ENCODE measurements at places on chromosomes 3 and 15.

- DNase-seq, result no peak
Measured at GRCh38 chr15:78614021-78614420, 6.8 kb downstream of the CHRNA3 start.

DNA sequence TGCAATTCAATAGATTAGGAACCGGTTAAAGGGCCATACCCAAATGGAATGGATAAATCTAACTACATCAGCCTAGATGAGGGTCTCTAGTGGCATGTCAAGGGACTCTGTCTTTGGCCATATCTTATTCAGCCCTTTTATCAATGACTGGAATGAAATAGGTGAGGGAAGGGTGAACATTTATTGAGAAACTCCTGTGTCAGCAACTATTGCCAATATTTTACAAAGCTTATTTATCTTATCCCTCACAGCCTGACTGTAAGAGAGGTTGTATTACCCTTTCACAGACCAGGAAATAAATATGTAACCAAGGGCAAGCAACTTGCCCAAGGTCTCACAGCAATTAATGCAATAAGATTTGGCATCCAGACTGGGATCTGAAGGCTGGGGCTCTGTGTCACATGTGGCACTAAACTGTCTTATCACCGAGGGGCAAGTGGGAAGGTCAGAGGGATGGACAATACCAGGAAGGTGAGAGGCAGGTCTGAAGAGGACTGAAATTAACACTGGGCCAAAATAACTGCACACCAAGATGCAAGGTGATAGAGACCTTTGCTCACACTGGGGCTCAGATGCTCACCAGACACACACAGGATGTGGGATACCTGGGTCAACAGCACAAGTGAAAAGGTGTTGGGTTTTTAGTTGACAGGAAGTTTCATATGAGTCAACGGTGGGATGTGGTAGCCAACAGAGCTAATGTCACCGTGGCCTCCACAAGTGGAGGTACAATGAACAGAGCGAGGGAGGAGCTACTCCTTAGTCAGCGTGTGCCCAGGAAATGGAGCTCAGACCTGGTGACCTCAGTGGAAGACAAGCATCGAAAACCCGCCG, 261.3 kb downstream of the RPLP1 start:
- peak; percentile 65 for DNase-seq

DNA sequence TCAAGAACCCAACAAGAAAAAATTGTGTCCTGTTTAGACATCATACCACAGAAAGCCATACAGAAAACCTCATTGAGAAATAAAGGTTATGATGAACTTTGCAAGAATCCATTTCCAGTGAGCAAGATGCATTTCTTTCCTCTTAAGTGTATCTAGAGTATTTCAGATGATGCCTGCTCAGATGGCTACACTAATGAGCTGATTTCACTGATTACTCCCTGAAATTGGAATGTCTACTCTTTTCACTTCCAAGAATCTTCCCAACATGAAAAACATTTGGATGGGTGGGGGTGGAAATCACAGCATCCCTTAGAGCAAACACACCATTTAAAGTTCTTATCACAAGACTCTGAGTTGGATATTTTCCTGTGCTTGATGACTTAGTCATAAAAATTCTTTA, 41.4 kb upstream of the IL12A start:
- no peak for DNase-seq

DNA sequence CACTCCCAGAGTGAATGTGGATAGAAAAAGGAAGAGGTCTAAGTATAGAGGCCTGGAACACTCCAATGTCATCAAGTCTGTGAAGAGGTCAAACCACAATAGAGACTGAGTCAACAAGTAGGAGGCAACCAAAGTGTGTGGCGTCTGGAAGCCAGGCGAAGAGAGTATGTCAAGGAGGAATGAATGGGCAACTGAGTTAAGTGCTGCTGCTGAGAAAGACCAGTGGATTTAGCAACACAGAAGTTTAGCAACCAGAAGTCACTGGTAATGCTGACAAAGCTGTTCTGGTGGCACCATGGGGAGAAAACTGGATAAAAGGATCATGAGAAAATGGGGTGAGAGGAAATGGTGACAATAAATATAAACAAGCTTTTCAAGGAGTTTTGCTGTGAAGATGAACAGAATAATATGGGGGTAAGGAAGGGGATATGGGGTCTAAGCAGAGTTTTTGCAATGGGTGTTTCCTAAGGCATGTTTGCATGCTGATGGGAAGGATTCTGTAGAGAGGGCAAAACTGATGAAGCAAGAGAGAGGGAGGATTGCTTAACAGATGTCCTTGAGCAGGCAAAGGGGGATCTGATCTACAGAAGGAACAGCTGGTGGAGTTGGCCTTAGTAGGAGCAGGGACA, 38.4 kb downstream of the PCOLCE2 start:
- no peak for DNase-seq

- no peak for DNase-seq
Measured at GRCh38 chr15:66287461-66288057, 5.8 kb upstream of the DIS3L start.

DNA sequence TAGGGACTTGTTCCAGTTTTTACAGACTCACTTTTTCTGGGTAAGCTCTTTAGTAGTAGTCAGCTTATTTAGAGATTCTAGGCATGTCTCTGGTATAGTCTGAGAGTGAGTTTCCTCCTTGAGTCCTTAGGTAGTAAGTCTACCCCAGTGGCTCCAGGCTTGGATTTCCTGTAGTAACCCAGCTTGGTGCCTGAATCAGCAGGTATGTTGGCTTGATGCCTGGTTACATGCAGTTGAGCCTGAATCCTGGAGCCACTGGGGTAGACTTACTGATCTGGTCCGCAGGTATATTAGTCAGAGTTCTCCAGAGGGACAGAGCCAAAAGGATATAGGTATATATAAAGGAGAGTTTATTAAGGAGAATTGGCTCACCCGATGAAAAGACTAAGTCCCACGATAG, 85.8 kb upstream of the RBMS3 start:
- DNase-seq, result no peak

Data from stimulated activated CD4-positive, alpha-beta T cell treated with anti-CD3 and anti-CD28 coated beads, Interleukin-15, amount 100 ng/mL, for 48 hours (primary cell).